ENCODE measurements at places on chromosomes 2 and 18.

GRCh38 chr2:190792956-190793888 lies 87.4 kb upstream of the GLS start:
- no peak for DNase-seq

GRCh38 chr18:61400716-61401115 lies 67.5 kb downstream of the CDH20 start:
- no peak for DNase-seq

- DNase-seq, result no peak
Observed at GRCh38 chr2:195470622-195471021, 186.4 kb upstream of the SLC39A10 start.

GRCh38 chr18:58682429-58683069 lies 11.3 kb downstream of the MALT1 start:
- DNase-seq, result peak; percentile 1

DNA sequence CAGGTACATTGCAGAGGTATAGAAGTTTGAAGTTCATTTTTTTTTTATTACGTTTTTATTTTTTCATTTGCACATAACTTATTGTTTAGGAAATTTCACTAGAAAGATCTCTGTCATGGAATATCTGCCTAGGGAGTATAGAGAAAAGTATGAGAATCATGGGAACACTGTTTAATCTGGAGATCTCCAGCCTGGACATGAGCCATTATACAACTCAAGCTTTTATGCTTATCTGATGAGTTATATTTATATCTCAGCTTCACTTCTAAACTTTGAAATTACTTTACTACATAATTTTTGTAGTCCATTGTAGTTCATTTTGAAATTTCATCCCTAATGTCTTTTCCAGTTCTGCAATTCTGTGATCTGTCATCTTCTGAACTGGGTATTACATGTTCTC lies 515.6 kb downstream of the ERBB4 start:
- no peak for DNase-seq

- DNase-seq, result no peak
Observed at GRCh38 chr18:67072791-67073190, 443.7 kb downstream of the DSEL start.

GRCh38 chr2:238642973-238643372 lies 204.9 kb upstream of the TWIST2 start:
- no peak for DNase-seq

GRCh38 chr2:113088213-113088992 lies 20.6 kb downstream of the IL1F10 start:
- no peak for DNase-seq

DNA sequence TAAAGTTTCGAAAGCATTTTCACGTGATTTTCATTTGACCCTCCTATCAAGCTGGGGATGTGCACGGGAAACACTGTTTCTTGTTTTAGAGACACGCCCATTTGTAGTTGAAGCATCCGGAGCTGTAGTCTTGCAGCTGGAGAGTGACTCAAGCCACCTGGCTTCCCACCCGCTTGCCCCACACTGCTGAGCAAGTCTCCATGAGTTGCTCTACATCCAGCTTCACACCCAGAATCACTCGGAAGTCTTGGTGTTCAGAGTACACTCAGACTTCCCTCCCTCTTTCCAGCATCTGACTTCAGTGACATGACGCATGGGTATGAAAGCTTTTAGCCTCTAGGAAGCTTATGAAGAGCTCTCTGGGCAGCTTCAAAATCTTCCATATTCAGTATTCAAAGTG lies 262.4 kb downstream of the NBAS start:
- no peak for DNase-seq

- no peak for DNase-seq
Observed at GRCh38 chr2:104213758-104214157, 640.2 kb upstream of the POU3F3 start.
